ENCODE measurements at places on chromosomes 3 and 15.

DNA sequence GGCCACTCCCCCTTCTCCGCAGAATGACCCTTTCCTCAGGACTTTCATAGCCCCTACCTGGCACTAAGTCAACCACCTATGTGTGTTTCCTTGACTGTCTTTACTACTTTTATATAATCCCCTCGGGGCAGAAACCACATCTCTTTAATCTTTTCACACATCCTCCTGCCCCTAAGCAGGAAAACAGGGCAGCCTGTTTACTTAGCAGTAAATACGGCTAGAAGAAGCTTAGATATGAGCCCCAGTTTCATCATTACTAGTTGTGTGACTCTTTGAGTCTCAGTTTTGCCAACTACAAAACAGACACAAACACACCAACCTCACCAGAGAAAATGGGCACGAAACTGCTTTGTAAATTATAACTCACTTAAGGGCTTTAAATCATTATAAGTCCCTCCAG, 98.3 kb downstream of the CYP19A1 start:
- no peak for DNase-seq

DNA sequence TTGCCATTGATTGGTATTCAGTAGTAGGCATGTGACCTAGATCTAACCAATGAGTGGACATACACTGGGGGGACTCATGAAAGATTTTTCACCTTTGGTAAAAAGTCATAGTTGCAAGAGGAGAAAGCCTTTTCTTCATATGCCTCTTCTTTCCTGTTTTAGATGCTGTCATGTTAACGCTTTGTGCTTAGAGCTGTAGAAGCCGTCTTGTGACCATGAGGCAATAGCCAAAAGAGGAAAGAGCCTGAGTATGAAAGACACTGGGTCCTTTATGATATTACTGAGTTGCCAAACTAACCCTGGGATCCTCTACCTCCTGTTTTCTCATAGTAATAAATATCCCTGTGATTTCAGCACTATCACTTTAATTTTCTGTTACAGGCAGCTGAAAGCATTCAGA, 396.0 kb downstream of the FHIT start:
- no peak for DNase-seq

DNA sequence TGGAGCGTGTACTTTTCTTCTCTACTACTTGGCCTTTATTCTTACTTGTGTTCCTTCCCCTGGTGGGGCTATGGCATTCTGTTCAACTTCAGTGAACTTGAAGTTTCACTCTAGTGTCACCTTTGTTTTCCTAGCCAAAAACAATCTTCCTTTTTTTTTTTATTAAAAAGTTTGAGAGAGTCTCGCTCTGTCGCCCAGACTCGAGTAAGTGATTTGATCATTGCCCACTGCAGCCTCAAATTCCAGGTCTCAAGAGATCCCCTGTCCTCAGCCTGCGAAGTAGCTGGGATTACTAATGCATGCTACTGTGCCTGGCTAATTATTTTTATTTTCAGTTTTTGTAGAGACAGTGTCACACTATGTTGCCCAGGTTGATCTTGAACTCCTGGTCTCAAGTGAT, 124.8 kb downstream of the SST start:
- no peak for DNase-seq

DNA sequence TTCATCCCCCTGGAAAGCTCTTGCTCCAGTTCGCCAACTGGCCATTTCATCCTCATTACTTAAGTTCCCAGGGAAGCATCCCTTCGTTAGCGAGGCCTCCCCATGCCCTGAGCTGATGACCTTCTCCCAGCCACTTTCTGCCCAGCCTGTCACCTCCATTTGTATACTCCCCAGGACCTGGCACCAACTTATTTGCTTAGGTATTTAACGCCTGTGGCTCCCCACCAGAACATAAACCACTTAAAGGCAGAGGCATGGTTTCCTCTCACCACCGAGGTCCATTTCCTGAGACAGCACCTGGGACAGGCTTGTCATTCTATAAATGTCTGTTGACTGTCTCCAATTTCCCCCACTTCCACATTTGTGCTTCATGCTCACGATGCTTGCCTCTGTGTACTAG, 189.0 kb downstream of the ZNF621 start:
- DNase-seq, result no peak

DNA sequence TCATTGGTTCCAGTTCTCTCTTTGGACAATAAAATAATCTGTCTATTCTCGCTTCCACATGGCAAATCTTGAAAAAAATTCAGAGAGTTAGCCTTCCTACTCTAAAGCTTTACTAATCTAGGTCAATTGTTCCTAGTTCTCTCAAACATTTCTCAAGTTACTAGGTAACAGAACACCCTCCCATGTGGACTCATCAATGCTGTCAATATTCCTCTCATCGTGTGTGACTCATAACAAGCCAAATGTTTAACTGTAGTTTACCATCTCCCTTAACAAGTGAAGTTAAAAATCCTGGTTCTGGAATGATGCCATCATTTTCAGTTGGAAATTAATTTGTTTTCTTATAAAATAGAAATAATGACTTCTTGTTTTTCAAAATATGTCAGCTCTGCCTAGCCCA, 438.6 kb downstream of the ROBO1 start:
- DNase-seq, result no peak

DNA sequence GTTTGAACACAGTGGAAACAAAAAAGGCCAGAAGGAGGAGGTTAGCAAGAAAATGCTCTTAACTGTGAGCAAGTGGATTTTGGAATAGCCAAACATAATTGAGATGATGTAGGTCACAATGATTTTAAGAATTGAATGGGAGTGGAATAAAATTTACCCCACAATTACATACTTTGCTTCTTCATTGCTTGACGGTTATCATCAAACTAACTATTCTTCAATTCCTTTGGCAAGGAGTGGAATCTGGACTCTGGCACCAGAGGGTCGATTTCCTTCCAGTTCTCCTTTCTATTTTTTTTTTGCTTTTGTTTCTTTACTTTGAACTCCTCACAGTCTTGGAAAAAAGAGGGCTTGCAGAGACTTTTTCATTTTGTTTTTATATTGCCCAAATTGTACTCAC, 634.5 kb upstream of the TGFBR2 start:
- DNase-seq, result no peak

DNA sequence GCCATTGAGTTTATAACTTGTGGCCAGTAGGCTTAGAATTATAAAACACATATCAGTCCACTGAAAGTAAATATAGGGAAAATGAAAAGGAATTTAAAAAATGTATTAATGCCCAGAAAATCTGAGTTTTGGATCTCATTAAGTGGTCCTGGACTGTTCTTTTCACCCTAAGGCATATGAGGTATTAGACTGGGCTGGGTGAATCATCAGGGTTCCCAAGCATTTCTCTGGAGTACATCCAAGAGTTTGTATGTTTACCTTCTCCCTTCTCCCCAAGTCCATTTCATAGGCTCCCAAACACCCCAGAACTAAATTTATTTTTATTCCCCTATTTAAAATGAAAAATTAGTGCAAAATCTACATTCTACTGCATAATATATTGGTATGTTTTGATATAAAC, 31.9 kb upstream of the SPTSSB start:
- no peak for DNase-seq

DNA sequence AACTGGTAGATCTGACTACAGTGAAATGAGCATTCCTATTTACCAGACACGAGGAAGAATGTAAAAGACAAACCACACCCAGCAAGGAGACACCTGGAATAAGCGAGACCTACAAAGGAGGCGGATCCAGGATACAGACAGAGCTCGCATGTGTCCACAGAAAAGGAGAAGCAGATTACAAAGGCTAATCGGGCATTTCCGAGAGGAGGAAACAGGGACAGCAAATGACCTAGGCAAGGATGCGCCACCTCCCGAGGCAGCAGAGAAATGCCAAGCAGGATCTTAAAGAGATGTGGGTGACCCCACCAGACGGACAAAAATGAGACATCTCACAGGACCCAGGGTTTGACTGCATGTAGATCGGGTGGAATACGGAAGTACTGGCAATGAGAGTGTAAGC, 63.2 kb upstream of the IQSEC1 start:
- DNase-seq, result no peak

DNA sequence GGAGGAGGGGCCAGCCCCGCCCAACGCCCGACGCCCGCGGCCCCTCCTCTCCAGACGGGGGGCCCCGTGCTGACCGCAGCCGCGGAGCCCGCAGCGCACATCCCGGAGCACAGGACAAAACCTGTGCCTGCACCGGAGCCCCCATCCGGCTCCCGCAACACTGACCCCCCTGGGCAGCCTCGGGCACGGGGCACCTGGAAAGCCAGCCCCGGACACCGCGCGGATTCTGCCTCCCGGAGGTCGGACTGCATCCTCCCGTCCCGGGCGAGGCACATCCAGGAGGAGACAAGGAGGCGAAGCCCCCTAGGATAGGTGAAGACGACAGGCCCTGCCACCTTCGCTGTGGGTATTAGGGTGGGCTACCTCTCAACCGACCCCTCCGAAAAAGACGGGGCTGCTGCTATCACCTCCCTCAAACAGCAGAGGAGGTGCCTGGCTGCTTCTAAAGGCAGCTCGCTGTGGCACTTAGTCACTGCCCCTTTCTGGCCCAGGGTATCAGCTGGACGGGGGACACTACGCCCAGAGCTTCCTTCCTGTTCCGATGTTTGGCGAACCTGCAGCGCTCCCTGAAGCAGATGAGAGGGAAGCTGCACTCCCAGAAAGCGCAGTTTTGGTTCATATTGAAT, 10.6 kb downstream of the XXYLT1 start:
- DNase-seq, result peak; percentile 74

DNA sequence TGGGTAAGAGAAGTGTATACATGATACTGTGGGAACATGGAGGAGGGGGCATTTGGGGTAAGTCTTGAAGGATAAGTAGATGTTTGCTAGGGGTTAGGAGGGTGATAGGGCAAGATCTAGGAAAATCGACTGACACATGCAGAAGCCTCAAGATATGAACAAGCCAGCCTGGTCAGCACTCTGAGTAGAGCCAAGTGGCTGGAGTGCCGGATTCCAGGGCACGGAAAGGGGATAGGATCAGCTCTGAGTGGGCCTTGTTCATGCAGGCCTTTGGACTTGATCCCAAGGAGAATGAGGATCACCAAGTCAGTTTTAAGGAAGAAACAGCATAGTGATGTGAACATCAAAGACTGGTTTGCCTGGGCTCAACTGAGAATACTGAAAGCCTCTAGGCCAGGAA, 24.3 kb upstream of the MANF start:
- peak; percentile 25 for DNase-seq

DNA sequence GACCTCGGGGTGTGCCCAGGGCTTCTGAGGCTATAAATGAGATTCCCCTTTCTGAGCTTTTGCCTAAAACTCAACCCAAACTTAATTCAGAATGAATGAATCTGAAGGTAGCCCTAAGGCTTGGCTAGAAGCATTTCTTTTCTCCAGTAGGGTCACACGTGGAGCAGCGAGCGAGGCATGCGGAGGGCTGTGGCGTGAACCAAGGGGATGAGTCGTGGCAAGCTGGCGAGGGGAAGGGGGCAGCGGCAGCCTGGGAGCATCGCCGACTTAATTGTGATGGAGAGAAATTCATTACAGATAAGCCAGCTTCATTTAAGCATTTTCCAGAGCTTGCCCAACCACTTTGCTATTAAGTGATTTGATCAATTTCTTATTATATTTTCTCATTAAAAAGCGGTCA, 79.9 kb downstream of the CHSY1 start:
- DNase-seq, result no peak

GRCh38 chr3:135238236-135238830, 443.3 kb downstream of the EPHB1 start:
- no peak for DNase-seq

GRCh38 chr3:7190095-7190494, 329.2 kb downstream of the GRM7 start:
- no peak for DNase-seq

DNA sequence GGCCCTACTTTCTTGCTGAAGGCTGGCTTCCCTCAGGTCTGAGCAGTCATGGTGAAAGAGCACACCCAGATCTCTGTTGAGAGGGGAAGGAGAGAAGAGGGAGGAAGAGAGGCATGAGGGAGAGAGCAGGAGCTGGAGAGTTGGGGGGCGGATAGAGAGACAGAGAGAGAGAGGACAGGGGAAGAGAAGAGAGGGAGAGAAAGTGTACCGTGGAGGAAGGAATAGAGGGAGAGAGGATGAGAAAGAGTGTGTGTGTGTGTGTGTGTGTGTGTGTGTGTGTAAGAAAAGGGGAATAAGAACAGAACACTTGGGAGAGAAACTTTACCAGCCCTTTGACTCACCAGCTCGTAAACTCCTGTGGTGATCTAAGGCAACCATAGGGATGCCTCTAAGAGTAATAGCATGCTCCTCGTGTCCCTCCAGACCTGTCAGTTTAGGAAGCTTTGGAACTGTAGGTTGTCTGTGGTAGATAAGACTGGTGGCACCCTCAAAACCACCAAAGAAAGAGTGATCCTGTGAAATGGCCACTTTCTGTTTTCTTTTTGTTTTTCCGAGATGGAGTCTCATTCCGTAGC, 18.2 kb downstream of the ZNF592 start:
- DNase-seq, result no peak

- DNase-seq, result no peak
Observed at GRCh38 chr3:99939876-99940275, 122.2 kb downstream of the CMSS1 start.

DNA sequence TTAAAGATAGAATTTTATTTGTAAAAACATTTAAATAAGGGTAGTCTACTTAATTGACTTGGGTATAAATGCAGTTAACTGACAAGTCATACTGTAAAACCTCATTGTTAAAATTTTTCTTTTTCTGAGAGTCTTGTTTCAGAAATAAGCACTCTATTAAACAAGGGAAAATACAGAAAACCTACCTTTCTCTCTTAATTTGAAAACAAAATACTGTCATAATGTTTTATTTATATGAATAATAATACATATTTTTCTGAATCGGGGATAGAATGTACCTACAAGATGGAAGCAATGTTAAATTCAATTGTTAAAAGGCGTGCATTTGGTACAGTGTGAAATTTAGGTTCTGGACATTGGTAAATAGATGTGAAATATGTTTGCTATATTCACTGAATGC, 17.8 kb downstream of the ZIC1 start:
- no peak for DNase-seq

- DNase-seq, result no peak
Observed at GRCh38 chr15:31100738-31101137, 787 bp downstream of the TRPM1 start.

GRCh38 chr15:91456921-91457320, 356.9 kb downstream of the SV2B start:
- no peak for DNase-seq

- no peak for DNase-seq
Observed at GRCh38 chr3:149373235-149374125, 4.0 kb downstream of the TM4SF1 start.

DNA sequence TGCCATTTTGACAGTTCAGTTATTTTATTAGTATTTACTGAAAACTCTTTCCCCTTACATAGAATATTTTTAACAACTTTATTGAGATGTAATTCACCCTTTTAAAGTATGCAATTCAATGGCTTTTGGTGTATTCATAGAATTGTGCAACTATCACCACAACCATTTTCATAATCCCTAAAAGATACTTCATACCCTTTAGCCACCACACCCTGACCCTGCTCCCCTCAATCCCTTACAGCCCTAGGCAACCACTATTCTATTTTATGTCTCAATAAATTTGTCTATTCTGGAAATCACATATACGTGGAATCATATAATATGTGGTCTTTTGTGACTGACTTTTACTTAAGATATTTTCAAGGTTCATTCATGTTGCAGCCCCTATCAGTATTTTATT, 29.7 kb downstream of the TEX9 start:
- DNase-seq, result no peak

Measured in activated effector memory CD4-positive, alpha-beta T cell treated with anti-CD3 and anti-CD28 coated beads, Interleukin-2, amount 50 U/mL, for 16 hours (primary cell).